ENCODE measurements at places on chromosomes 2 and 18.

- no peak overlapping the region for H3K4me3 ChIP-seq
- no peaks in the 10 kb centered on the region for H3K4me1 ChIP-seq
- no peaks in the 10 kb centered on the region for H3K36me3 ChIP-seq
- H3K27ac ChIP-seq, result no peak overlapping the region
- DNase-seq, result no peak
These were observed 239.4 kb upstream of the LYPD1 start for GRCh38 chr2:132909427-132909826.

DNA sequence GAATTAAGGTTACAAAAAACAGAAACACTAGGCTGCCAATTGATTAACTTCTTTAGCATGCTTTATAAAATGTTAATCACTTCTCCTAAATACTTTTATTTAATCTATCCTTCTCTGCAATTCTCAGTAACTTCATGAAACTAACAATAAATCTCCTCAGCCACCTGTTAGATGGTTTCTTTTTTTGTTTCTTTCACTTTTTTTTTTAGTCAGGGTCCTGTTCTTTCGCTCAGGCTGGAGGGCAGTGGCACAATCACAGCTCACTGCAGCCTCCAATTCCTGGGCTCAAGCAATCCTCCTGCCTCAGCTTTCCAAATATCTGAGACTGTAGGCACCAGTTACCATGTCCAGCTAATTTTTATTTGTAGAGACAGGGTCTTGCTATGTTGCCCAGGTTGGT, 213.4 kb upstream of the STK17B start:
- H3K36me3 ChIP-seq, result no peaks in the 10 kb centered on the region
- H3K4me1 ChIP-seq, result no peaks in the 10 kb centered on the region
- H3K27me3 ChIP-seq, result no peaks in the 10 kb centered on the region
- H3K27ac ChIP-seq, result no peak overlapping the region
- no peak for DNase-seq

GRCh38 chr2:147792966-147793617, 51.7 kb upstream of the ACVR2A start:
- no peak overlapping the region for H3K4me3 ChIP-seq
- peaks cover 2% of the 10 kb centered on the region for H3K4me1 ChIP-seq
- H3K27ac ChIP-seq, result no peak overlapping the region
- DNase-seq, result peak; percentile 84
- H3K27me3 ChIP-seq, result no peaks in the 10 kb centered on the region
- no peaks in the 10 kb centered on the region for H3K36me3 ChIP-seq

DNA sequence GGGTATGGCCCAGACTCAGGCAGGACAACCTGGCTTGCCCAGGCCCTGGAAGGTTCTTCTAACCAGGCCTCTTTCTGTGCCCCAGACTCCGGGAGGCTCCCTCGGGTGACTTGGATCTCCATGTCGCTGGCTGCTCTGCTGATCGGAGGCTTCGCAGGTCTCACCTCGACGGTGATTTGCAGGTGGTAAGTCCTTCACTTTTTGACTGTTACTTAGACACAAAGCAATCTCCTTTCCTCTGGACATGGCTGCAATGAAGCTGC, 103.5 kb downstream of the TPO start:
- no peaks in the 10 kb centered on the region for H3K4me1 ChIP-seq
- H3K27me3 ChIP-seq, result no peaks in the 10 kb centered on the region
- no peaks in the 10 kb centered on the region for H3K36me3 ChIP-seq
- no peak for DNase-seq

- H3K4me3 ChIP-seq, result no peak overlapping the region
- no peak for DNase-seq
- no peaks in the 10 kb centered on the region for H3K27me3 ChIP-seq
- H3K4me1 ChIP-seq, result no peaks in the 10 kb centered on the region
These were observed 14.7 kb upstream of the CHMP3 start for GRCh38 chr2:86577817-86578456.

DNA sequence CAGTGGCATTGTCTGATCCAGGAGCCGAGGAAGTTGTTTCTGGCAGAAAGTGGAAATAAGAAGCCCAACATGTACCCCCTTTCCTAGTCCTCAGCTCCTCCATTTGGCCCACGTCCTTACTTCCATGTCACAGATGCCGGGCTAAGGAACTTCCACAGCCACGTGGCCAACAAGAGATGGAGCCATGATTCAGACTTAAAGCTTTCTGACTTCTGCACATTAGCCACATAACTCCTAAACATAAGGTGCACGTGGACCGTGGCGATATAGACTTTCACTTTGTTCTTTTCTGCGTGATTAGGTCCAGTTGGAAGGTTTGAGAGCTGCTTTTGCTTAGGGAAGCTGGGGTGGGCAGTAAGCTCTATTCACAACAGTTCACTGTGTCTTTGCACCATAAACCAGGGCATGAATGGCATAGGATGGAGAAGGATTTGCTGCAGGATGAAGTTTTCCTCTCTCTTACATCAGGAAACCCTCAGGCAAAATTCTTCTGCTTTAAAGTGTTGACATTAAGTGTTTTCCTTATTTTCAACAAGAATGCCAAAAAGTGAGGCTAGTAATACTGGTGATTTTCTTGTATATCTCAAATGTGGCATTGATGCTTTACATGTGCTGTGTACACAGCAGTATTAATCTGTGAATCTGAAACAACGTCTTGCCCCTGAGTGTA, 61.2 kb upstream of the RBM44 start:
- H3K36me3 ChIP-seq, result peaks cover 6% of the 10 kb centered on the region
- no peak overlapping the region for H3K27ac ChIP-seq
- H3K4me3 ChIP-seq, result no peak overlapping the region

DNA sequence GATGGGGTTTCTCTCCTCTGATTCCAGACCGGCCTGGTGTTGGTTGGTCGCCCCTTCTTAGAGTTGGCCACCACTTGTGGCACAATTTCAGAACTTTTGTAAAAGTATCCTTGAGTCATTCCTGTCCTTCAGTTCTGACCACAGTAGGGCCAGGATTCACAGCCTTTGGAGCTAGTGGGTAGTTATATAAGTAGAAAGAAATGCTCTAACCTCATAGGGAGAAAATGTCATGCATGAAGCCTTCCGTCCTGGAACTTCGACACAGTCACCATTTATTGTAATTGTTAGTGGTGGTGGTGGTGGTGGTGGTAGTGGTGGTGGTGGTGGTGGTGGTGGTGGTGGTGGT, 65.4 kb downstream of the EPAS1 start:
- H3K4me3 ChIP-seq, result no peak overlapping the region
- H3K36me3 ChIP-seq, result peaks cover 71% of the 10 kb centered on the region
- H3K4me1 ChIP-seq, result peaks cover 5% of the 10 kb centered on the region
- peak; percentile 82 for DNase-seq

DNA sequence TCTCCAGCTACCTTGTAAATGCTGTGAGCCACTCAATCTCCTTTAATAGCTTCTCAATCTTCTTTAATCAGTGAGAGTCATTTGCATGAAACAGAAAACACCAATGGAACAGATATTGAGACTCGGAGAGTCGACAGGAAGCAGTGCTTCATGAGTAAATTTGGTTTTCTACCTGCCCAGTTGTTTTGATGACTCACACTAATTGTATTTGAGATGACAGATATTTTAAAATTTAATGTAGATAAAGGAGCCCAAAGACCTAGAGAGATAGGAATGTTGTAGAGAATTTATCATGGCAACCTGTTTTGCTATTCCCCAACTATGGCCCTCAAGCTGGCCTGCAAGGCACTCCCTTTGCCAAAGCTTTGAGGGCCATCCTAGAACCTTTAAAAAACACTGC, 119.1 kb downstream of the CDC42EP3 start:
- H3K36me3 ChIP-seq, result no peaks in the 10 kb centered on the region
- no peak overlapping the region for H3K4me3 ChIP-seq
- no peaks in the 10 kb centered on the region for H3K4me1 ChIP-seq
- H3K27ac ChIP-seq, result no peak overlapping the region
- no peaks in the 10 kb centered on the region for H3K27me3 ChIP-seq

GRCh38 chr18:50853863-50854271, 25.1 kb upstream of the ME2 start:
- no peaks in the 10 kb centered on the region for H3K36me3 ChIP-seq
- no peaks in the 10 kb centered on the region for H3K27me3 ChIP-seq
- H3K27ac ChIP-seq, result no peak overlapping the region
- no peak overlapping the region for H3K4me3 ChIP-seq
- H3K4me1 ChIP-seq, result peaks cover 2% of the 10 kb centered on the region
- DNase-seq, result peak; percentile 79

DNA sequence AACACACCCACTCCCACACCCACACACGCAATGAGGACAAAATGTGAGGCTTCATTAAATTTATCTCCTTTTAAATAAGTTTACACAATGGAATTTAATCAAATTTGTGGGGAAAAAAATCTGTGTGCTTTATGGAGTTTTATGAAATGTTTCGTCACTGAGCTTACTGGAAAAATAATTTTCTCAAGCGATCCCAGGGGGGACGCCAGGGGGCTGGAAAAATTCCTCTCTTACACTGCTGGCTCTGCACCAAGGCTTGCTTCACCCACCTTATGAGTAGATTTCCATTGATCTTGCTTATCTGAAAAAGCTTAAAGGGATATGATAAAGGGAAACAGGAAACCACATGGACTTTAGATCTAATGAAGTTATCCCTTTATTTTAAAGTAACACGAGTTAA, 95.5 kb downstream of the CABYR start:
- H3K4me3 ChIP-seq, result no peak overlapping the region
- H3K4me1 ChIP-seq, result no peaks in the 10 kb centered on the region
- DNase-seq, result no peak
- no peak overlapping the region for H3K27ac ChIP-seq

DNA sequence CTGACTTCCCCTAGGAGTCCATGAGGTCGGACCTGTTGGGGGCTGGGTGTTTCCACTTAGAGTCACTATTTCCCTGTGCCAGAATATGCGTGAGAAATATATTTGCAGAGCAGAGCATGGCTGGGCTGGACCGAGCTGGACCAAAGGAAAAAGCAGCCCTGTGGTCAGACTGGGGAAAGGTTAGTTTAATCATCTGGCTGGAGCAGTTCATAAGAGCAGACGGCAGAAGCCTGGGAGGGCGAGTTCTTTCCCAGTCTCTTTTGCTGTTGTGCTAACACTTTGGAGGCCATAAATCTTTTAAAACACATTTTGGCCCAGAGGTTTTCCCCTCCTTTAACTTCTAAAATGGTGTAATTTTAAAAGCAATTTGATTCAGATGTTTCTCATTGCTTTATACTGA, 66.5 kb downstream of the GLI2 start:
- DNase-seq, result no peak
- no peaks in the 10 kb centered on the region for H3K4me1 ChIP-seq
- no peak overlapping the region for H3K4me3 ChIP-seq
- no peak overlapping the region for H3K27ac ChIP-seq
- H3K27me3 ChIP-seq, result no peaks in the 10 kb centered on the region

- no peak for DNase-seq
- H3K36me3 ChIP-seq, result no peaks in the 10 kb centered on the region
- H3K27ac ChIP-seq, result no peak overlapping the region
- no peaks in the 10 kb centered on the region for H3K27me3 ChIP-seq
- peaks cover 10% of the 10 kb centered on the region for H3K4me1 ChIP-seq
These were observed 825 bp downstream of the ITGA6 start for GRCh38 chr2:172427990-172428831.

- no peak overlapping the region for H3K27ac ChIP-seq
- no peaks in the 10 kb centered on the region for H3K4me1 ChIP-seq
- H3K36me3 ChIP-seq, result no peaks in the 10 kb centered on the region
- H3K4me3 ChIP-seq, result no peak overlapping the region
These were observed 80.3 kb upstream of the GAREM1 start for GRCh38 chr18:32550963-32551362.

GRCh38 chr18:43539862-43540261, 262.6 kb upstream of the SYT4 start:
- DNase-seq, result no peak
- no peaks in the 10 kb centered on the region for H3K36me3 ChIP-seq
- H3K4me3 ChIP-seq, result no peak overlapping the region
- H3K4me1 ChIP-seq, result no peaks in the 10 kb centered on the region

GRCh38 chr2:68458981-68459380, 8.1 kb downstream of the FBXO48 start:
- no peak overlapping the region for H3K4me3 ChIP-seq
- H3K27me3 ChIP-seq, result no peaks in the 10 kb centered on the region
- H3K4me1 ChIP-seq, result no peaks in the 10 kb centered on the region

DNA sequence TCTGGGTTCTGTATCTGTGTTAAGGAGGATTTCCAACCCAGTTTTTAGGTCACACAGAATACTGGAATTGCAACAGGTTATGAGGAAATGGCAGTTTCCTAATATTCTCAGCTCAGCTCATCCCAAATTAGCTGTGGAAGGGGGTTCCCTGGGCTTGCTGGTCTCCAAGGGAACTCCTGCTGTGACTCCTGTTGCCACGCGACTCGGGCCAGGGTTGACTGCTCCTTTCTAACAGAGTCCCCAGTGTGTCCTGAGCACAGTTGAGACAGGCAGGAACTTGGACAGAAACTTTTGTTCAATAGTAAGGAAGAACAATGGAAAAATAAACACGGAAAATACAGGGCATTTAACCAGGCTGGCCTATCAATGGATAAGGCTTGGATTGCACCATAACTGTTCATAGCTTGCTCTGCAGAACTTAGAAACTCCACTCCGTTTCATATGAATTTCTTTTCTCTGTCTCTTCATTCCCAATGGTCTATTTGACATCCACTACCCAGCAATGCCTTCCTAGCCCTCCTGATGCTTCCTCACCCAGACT, 3.8 kb upstream of the ROCK2 start:
- H3K27ac ChIP-seq, result no peak overlapping the region
- no peaks in the 10 kb centered on the region for H3K4me1 ChIP-seq
- no peaks in the 10 kb centered on the region for H3K36me3 ChIP-seq
- H3K27me3 ChIP-seq, result no peaks in the 10 kb centered on the region
- DNase-seq, result peak; percentile 8
- no peak overlapping the region for H3K4me3 ChIP-seq

DNA sequence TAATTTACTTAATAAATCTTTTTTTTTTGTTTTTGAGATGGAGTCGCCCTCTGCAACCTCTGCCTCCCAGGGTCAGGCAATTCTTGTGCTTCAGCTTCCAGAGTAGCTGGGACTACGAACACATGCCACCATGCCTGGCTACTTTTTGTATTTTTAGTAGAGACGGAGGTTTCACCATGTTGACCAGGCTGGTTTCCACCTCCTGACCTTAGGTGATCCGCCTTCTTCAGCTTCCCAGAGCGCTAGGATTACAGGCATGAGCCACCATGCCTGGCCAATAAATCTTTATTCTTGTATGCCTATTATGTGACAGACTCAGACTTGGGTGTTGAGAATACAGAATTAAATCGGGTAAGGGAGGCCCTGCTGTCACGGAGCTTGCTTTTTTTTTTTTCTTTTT, 16.7 kb upstream of the ASXL2 start:
- no peaks in the 10 kb centered on the region for H3K4me1 ChIP-seq
- H3K36me3 ChIP-seq, result no peaks in the 10 kb centered on the region
- H3K27me3 ChIP-seq, result no peaks in the 10 kb centered on the region
- DNase-seq, result no peak
